ENCODE measurements at places on chromosomes 3 and 15.

GRCh38 chr15:93980261-93980911 lies 251.0 kb upstream of the MCTP2 start:
- H3K36me3 ChIP-seq, result no peaks in the 10 kb centered on the region
- H3K4me3 ChIP-seq, result no peak overlapping the region
- peaks cover 1% of the 10 kb centered on the region for H3K27me3 ChIP-seq

DNA sequence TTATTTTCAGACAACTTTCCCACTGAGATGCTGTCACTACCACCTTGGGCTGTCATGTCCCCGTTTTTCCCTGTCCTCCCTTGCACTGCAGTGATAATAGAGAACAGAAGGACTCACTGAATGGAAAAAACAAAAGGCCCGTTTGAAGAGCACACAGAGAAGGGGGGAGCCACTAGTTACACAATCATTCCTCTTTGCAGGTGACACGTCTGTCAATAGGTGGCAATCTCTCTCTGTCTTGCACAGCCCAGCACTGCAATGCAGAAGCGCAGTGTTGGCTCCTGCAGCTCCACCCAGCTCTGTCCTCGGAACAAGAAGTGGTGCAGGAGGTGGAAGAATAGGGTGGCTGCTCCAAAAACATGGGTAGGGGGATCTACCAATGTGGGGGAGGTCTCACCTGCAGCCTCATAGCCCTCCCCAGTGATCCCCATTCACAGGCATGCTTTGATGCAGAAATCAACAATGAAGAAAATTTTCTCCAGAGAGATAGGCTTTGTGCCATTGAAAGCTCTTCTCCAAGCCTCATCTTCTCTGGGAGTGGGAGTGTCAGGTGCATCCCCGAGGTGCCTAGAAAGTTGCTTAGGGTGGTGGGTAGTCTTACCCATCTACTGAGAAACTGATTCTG lies 31.8 kb downstream of the FSTL1 start:
- peak; percentile 38 for DNase-seq
- H3K4me3 ChIP-seq, result peak overlapping the region; percentile 39
- peaks cover 4% of the 10 kb centered on the region for H3K27me3 ChIP-seq
- H3K36me3 ChIP-seq, result peaks cover 33% of the 10 kb centered on the region

DNA sequence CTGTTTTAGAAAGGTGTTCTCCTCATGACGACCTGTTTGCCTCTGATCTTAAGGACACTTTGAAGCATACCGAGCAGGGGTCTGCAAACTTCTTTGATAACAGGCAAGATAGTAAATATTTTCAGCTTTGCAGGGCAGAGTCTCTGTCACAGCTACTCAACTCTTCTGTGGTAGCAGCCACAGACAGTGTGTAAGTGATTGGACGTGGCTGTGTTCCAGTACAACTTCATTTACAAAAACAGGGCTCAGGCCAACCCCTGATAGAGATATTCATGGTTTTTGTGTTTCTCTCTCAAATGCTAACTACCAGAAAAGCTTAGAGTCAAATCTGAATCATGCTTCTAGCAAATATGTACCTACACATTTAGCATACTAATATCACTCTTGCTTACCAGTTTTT lies 51.5 kb downstream of the TGFBR2 start:
- peak overlapping the region; percentile 82 for H3K27ac ChIP-seq
- peaks cover 60% of the 10 kb centered on the region for H3K36me3 ChIP-seq
- DNase-seq, result no peak
- peaks cover 4% of the 10 kb centered on the region for H3K27me3 ChIP-seq
- peaks cover 76% of the 10 kb centered on the region for H3K4me1 ChIP-seq

GRCh38 chr3:37054370-37054769 lies 61.1 kb downstream of the MLH1 start:
- H3K4me1 ChIP-seq, result peaks cover 6% of the 10 kb centered on the region
- peaks cover 2% of the 10 kb centered on the region for H3K27me3 ChIP-seq
- H3K4me3 ChIP-seq, result no peak overlapping the region
- DNase-seq, result no peak
- H3K36me3 ChIP-seq, result peaks cover 17% of the 10 kb centered on the region
- no peak overlapping the region for H3K27ac ChIP-seq

- no peak overlapping the region for H3K27ac ChIP-seq
- H3K4me1 ChIP-seq, result peaks cover 20% of the 10 kb centered on the region
- no peak overlapping the region for H3K4me3 ChIP-seq
- peaks cover 3% of the 10 kb centered on the region for H3K36me3 ChIP-seq
- peaks cover 2% of the 10 kb centered on the region for H3K27me3 ChIP-seq
- no peak for DNase-seq
Measured at GRCh38 chr3:69463531-69463930, 77.6 kb upstream of the FRMD4B start.

DNA sequence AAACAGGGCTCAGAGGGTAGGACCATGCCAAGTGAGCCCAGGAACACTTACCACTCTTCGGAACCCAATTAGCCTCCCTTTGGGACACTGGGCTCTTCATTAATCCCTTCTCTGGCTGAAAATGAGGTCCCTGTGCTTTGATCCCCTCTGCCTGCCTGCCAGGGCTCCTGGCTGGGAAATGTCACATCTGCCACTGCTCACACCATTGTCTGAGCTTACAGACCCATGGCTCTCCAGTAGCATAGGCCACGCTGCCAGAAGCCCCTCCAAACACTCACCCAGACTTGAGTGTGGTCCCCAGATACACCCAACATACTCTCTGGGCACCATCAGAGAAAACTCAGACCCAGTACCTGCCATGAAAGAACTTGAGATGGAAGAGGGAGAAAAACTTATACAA lies 287.3 kb downstream of the XXYLT1 start:
- H3K4me3 ChIP-seq, result peak overlapping the region; percentile 40
- no peak overlapping the region for H3K27ac ChIP-seq
- H3K27me3 ChIP-seq, result peaks cover 5% of the 10 kb centered on the region
- peaks cover 13% of the 10 kb centered on the region for H3K4me1 ChIP-seq
- no peak for DNase-seq
- peaks cover 3% of the 10 kb centered on the region for H3K36me3 ChIP-seq

DNA sequence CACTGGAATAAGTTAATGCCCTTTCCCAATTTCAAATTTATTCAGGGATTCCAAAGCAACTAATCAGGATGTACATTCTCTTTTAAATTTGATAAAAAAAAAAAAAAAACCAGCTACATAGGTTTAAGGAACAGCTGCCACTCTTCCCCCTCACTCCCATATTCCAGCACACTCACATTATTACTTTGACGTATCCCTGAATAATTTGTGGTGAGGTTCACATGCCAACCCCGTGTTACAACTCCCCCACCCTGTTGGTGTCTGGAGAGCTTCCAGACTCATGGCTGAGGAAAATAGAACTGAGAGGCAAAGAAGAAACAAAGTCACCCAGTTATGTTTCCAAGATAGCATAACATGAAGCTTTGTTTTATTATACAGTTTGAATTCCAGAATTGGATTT lies 300.5 kb upstream of the MME start:
- H3K4me3 ChIP-seq, result no peak overlapping the region
- peaks cover 5% of the 10 kb centered on the region for H3K4me1 ChIP-seq
- no peak overlapping the region for H3K27ac ChIP-seq
- H3K36me3 ChIP-seq, result no peaks in the 10 kb centered on the region
- no peaks in the 10 kb centered on the region for H3K27me3 ChIP-seq

DNA sequence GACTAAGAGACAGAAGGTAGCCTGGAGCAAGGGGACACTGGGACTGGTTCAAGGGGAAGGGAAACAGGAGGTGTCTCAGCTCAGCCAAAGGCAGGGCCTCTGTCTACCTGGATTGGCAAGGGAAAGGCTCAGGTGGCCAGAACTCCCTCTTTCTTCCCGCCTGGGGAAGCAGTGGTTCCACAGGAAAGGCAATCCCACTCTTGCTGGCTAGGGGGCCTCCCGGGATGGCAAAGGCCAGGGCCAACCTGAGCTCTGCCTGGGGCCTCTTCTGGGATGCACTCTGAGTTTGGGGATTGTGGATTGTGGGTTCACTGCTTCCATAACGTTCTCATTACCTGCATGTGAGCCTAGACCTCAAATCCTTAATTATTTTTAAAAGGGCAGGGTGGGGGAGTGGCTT lies 13.0 kb upstream of the PARP6 start:
- H3K36me3 ChIP-seq, result peaks cover 5% of the 10 kb centered on the region
- peak; percentile 32 for DNase-seq
- no peaks in the 10 kb centered on the region for H3K4me1 ChIP-seq

- H3K36me3 ChIP-seq, result peaks cover 4% of the 10 kb centered on the region
- peaks cover 29% of the 10 kb centered on the region for H3K4me1 ChIP-seq
- no peak overlapping the region for H3K27ac ChIP-seq
- DNase-seq, result no peak
- no peak overlapping the region for H3K4me3 ChIP-seq
Measured at GRCh38 chr3:11002371-11002807, 9.8 kb downstream of the SLC6A1 start.

- no peaks in the 10 kb centered on the region for H3K27me3 ChIP-seq
- no peaks in the 10 kb centered on the region for H3K36me3 ChIP-seq
- H3K27ac ChIP-seq, result no peak overlapping the region
Measured at GRCh38 chr3:182023843-182024242, 312.1 kb downstream of the SOX2 start.

GRCh38 chr3:63727233-63727632 lies 74.8 kb downstream of the SNTN start:
- no peak overlapping the region for H3K27ac ChIP-seq
- no peak for DNase-seq
- no peaks in the 10 kb centered on the region for H3K4me1 ChIP-seq
- no peak overlapping the region for H3K4me3 ChIP-seq
- H3K27me3 ChIP-seq, result no peaks in the 10 kb centered on the region

DNA sequence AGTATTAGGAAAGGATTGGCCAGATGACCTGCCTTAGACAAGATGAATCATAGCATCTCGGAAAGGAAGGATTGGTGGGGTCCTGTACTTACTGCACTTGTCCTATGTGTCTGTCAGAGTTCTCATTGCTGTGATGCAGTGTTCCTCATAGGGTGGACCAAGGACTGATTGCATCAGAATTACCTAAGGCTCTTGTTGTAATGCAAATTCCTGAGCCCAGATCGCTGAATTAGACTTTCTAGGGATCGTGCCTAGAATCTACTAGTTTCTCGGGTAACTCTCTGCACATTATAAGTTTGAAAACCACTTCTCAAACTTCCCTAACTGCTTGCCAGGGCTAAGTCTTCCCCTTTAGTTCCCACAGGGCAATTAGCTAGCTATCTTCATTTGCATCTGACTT lies 74.9 kb upstream of the SKOR1 start:
- H3K27me3 ChIP-seq, result peaks cover 1% of the 10 kb centered on the region
- H3K27ac ChIP-seq, result no peak overlapping the region
- H3K4me1 ChIP-seq, result no peaks in the 10 kb centered on the region
- no peak overlapping the region for H3K4me3 ChIP-seq
- H3K36me3 ChIP-seq, result no peaks in the 10 kb centered on the region

DNA sequence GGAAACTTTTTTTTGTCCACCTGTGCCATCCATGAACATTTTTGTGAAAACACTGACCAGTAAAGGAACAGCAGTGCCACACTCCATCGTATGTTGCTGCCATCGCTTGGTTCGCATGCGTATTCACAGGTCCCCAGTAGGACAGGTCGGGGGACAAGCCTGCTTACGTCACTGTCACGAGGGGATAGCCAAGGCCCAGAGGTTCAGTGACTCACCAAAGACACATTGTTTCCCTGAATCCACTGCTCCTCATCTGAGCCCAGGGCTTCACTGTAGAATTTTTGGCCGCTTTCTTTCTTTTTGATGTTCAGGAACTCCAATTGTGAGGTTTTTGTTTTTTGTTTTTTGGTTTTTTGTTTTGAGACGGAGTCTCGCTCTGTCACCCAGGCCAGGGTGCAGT lies 5.9 kb downstream of the ADPRH start:
- H3K27ac ChIP-seq, result no peak overlapping the region
- H3K27me3 ChIP-seq, result no peaks in the 10 kb centered on the region
- no peak for DNase-seq
- H3K4me1 ChIP-seq, result peaks cover 12% of the 10 kb centered on the region

GRCh38 chr3:95717048-95717447 lies 1097.3 kb upstream of the EPHA6 start:
- H3K27me3 ChIP-seq, result no peaks in the 10 kb centered on the region
- DNase-seq, result no peak
- no peaks in the 10 kb centered on the region for H3K4me1 ChIP-seq
- no peaks in the 10 kb centered on the region for H3K36me3 ChIP-seq
- H3K27ac ChIP-seq, result no peak overlapping the region

GRCh38 chr3:106518516-106518915 lies 649.7 kb upstream of the CBLB start:
- H3K27me3 ChIP-seq, result no peaks in the 10 kb centered on the region
- H3K4me3 ChIP-seq, result no peak overlapping the region
- no peaks in the 10 kb centered on the region for H3K36me3 ChIP-seq

DNA sequence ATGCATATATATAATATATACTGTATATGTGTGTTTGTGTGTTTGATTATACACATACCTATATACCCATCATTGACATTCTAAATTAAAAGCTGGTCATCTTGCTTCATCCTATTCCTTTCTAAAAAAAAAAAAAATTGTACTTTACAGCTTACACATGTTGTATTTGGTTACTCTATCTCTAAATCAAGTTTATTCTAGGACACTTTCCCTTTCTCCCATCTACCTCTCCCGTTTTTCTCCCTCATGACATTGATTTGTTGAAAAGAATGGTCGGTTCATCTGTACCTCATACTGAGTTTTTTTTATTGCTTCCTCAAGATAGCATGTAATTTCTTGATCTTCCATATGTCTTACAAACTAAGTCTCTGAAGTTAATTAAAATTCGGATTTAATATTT lies 26.9 kb downstream of the GABPB1 start:
- H3K27me3 ChIP-seq, result peaks cover 3% of the 10 kb centered on the region
- peaks cover 4% of the 10 kb centered on the region for H3K36me3 ChIP-seq
- H3K4me3 ChIP-seq, result no peak overlapping the region
- H3K27ac ChIP-seq, result no peak overlapping the region

GRCh38 chr3:48018841-48019240 lies 2.6 kb upstream of the MAP4 start:
- no peak overlapping the region for H3K27ac ChIP-seq
- no peaks in the 10 kb centered on the region for H3K27me3 ChIP-seq
- no peak overlapping the region for H3K4me3 ChIP-seq

DNA sequence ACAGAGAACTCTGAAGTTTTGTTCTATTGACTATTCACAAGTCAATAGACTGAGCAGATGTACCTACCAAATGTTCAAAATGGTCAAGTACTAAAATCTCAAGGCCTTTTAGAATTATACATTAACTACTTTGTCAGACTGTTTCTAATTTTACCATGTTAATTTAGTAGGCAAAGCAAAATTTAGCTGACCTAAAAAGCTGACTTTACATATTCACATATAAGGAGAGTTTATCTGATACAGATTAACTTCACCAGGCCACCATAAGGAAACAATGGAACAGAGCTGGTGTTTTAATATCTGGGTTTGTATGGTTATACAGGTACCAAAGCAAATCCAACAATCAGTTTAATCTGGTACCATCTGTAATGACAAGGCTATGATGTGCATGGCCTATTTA lies 15.9 kb downstream of the GATM start:
- H3K4me3 ChIP-seq, result no peak overlapping the region
- H3K27ac ChIP-seq, result no peak overlapping the region
- no peaks in the 10 kb centered on the region for H3K36me3 ChIP-seq
- no peaks in the 10 kb centered on the region for H3K4me1 ChIP-seq

All from endothelial cell (in vitro differentiated cells).